ENCODE measurements at places on chromosomes 11 and 22. TPM values are rescaled to one million over a fixed set of nuclear protein-coding genes. Genes with fewer than 3 reads are reported as not detected.
A peak's percentile ranks its signal among the peaks of the same experiment; 100 is the strongest.

GRCh38 chr22:38043151-38044039 is 13.8 kb upstream of the PICK1 start:
- no peak for DNase-seq

DNA sequence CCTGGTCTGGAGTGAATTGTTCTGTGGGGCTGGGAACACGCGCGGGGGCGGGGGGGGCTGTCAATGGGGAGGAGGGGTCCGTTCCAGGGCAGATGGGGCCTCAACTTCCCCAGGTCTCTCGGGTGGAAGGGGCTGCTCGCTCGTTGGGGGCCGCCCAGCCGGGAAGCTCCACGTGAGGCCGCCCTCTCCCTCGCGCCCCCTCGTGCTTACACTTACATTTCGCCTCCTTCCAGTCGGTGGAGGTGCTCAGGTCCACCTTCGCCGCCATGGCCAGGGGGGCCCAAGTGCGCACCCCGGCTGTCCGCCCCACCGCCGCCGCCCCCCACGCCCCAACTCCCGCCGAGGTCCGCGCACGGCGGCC is 452 bp downstream of the MACROD1 start:
- DNase-seq = no peak

GRCh38 chr11:115941481-115941993 is 437.3 kb upstream of the CADM1 start:
- peak; percentile 42 for DNase-seq

DNA sequence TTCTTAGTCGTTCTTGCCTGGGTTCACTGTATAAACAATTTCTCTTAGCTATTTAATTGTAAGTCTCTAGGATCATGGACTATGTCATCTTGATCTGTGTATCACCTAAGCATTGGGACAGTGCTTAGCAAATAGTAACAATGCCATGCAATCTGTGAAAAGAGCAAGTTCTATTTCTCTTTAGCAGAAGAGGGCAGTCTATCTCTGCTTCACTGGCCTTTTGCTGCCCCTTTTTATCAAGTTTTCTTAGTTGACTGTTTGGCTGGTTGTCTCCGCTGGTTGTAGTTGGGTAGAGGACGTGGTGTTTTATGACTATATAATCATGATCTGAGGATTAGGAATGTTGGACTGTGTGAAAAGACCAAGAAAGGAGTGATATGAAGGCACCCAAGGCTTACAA is 315.0 kb downstream of the JRKL start:
- no peak for DNase-seq

GRCh38 chr11:9170450-9170849 is 79.1 kb upstream of the SCUBE2 start:
- peak; percentile 27 for DNase-seq

- DNase-seq = no peak
These were observed 32.4 kb upstream of the PRR5 start for GRCh38 chr22:44669561-44669976.

DNA sequence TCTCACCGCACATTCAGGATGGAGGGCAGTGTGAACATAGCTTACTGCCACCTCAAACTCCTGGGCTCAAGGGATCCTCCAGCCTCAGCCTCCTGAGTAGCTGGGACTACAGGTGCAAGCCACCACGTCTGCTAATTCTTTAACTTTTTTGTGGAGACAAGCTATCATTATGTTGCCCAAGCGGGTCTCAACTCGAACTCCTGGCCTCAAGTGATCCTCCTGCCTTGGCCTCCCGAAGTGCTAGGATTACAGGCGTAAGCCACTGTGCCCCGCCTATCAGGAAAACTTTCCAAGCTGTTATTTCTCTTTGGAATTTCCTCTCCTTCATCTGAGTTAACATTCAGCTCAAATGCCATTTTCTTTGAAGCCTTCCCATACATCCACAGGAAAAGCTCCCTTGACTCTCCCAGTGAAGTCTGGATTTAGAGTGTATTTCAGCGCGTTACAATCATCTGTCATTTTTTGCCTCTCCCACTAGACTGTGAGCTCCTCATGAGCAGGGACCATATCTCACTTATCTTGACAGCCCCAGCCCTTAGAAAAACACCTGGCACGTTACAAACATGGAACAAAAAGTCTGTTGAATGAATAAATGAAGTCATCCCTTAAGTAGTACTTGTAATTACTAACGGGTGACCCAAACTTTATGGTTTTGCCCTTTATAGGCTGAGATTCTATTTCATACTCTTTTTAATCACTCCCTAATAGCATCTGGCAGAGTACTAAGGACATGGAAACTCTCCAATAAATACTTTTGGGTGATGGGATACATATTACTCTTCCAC is 2.2 kb downstream of the MRTFA start:
- no peak for DNase-seq

GRCh38 chr11:126702165-126702720 is 298.3 kb downstream of the KIRREL3 start:
- DNase-seq = no peak

DNA sequence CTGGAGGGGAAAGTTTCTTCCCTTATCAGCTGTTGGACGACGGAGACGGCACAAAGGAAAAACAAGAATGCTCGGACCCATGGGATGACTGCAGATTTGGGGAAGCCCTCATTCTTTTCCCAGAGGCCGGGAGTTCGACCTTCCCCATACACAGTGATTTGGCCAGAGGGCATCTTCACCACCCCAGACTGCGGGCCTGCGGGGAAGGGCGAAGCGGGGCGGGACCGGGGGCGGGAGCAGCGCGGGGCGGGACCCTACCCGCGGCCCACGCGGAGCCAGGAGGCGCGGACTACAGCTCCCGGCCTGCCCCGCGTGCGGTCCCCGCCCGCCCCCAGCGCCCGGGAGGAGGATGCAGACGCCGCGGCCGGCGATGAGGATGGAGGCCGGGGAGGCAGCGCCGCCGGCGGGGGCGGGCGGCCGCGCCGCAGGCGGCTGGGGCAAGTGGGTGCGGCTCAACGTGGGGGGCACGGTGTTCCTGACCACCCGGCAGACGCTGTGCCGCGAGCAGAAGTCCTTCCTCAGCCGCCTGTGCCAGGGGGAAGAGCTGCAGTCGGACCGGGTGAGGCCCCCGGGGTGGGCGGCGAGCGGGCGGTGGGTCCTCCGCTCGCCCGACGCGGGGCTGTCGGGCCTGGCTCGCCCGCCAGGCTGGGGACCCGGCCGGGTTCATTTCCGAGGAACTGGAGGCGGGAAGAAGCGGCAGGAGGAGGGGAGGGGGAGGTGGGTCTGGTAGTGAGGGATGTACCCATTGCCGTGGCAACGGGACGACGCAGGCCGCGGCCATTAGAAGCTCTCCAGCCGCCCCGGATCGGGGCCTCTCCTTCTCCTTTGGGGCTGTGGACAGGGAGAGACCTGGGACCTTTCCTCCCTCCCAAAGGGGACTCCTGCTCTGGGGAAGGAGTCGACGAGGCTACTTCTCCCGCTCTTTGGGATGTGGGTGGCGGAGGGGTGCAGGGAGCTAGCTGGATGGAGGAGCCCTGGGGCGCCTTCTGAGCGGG is at the start of gene KCTD17:
Gene KCTD17 (plus strand): TSS at position 352 of the 995 bp plus-strand sequence. CDS start 19 bp downstream, at position 371.
- peak; percentile 27 for DNase-seq

APBB1 gene
- 1.7 TPM for total RNA-seq

TMEM86A gene
- 0.53 TPM for total RNA-seq

TMPRSS6 gene
- total RNA-seq = not detected

DNA sequence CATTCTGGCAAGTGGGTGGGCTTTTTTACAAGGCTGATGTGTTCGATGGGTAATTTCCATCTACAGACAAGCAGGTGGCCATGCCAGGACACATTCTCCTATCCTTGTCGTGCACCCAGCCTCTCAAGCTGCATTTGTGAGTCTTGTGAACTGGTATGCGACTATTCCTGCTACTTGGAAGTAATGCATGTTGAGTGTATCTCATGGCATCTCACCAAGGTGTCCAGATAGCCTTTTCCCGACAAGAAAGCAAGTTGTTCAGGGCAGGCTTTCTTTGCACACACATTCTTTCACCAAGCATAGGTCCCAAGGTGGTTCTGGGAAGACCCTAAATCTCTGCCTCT is 18.8 kb upstream of the SYT13 start:
- no peak for DNase-seq

DNA sequence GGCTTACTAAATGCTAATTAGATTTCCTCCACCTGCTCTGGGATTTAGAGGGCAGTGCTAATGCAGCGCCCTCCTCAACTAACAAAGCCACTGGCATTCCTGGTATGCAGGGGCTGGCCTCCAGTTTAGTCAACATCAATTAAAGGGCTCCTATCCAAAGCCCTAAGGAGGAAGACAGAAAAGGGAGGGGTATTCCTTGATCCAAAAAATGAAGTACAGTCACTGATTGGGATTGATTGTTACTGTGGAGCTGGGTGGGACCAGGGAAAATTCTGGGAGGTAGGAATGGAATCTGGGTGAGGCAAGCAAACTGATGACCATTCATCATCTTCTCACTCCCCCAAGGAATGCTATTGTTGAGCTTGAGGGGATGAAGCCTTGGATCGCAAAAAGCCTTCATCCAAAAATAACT is 52.2 kb downstream of the GAB2 start:
- peak; percentile 15 for DNase-seq

DNA sequence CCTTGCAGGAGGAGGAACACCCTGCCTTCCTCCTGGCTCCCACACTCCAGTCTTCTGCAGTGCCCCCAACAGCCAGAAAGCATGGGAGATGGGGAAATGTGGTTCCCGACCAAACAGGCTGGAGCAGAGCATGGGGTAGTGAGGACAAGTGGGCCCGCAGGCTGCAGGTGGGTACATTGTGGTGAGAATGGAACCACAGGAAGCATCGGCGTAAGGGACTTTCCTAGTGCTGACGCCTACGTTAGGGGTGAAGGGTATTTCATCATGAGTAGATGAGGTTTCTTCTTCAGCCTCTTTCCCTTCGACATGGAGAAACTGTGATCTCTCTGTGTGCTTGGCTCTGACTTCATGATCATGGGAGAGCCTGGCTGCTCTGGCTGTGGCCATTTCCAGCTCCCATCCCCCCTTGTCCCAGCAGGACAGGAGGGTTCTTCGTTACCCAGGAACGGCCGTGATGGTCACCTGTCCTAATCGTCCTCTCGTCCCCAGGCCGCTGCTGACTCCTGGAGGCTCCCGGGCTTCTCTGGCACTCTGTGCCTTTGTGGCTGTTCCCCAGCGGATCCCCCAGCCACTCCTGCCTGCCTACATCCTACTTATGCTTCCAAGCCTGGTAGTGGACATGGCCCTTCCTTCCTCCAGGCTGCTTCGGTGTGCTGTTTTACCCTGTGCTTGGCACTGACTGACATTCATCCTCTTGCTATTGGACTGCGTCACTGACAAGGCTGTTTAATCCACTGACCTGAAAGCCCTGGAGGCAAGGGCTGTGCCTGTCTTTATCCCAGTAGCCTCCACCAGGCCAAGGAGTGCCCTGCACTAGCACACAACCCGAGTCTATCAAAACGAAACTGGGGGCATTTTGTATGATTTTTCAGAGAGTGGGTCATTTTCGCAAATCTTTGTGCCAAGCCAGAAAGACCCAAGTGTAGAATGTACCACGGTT is 65.2 kb upstream of the CECR2 start:
- no peak for DNase-seq

- DNase-seq = no peak
These were observed 4.8 kb downstream of the SLC35C1 start for GRCh38 chr11:45809456-45810395.

GRCh38 chr11:8242499-8243280 is 21.0 kb downstream of the LMO1 start:
- no peak for DNase-seq

DNA sequence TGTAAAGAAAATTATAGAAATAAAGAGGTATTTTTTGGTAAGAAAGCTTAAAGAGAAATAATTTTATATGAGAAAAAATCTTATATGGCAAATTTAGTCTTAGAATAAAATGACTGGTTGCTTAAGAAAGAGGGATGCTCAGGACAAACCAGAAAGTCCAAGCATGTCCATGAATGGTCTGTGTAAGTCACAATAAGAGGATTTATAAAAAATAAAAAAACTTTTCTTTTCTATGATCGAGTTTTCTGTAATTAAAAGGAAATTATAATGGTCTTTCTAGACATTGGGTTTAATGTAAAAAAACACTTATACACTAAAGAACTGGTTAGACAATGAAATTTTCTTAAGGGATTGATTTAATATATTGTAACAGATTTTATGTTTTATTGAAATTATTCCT is 819.6 kb downstream of the TBC1D22A start:
- DNase-seq = no peak

- DNase-seq = peak; percentile 18
These were observed 64.0 kb downstream of the PARVA start for GRCh38 chr11:12441231-12441861.

WBP2NL gene
- 0.77 TPM for total RNA-seq

DNA sequence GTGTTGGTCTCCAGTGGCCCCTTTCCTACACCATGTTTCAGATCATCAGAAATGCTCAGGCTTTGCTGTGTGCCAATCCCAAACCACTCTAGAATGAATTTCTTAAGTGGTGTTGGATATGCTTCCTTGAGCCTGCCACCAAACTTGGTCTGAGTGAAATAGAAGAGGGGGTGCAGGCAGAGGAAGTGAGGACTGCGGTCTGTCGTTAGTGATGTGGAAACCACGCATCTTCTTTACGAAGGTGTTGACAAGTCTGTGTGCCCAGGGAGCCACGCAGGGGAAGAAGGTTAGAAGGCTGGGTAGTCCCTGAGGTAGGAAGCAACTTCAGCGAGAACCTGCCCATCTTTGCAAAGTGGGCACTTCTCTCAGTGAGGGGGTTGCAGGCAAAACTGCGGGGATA is 187.4 kb upstream of the NAV2 start:
- no peak for DNase-seq

DNA sequence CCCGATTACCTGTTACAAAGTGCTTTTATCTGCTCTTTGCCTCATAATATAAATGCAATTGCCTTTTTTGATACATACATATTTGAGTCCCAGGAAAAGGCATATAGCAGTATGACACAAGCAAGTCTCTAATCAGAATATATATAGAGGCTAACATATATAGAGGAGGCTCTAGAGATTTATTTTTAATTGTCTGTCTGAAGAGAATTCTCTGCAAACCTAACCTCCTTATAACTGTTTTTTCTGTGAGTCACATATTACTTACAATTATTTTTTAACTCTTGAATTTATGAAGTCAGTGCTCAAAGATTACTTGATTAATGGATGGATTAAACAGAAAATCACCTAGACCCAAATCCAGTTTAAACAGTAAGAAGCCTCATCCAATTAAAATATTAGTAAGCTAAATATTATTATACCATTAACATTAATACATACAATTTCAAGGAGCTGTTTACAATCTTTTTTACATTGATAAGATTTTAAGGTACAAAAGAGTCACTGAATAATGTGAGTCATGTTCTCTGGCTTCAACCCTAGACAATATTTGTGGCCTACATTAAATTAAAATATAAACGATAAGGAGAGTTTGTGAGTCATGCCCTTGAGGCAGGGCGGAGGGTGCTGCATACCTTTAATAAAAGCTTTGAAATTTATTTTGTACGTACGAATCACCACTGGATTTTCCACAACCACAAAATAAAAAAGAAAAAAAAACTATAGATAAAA is 19.2 kb upstream of the MMP13 start:
- peak; percentile 86 for DNase-seq

KCNJ11 gene
- 0.77 TPM for total RNA-seq

GRCh38 chr11:27420722-27421572 is 51.6 kb downstream of the LGR4 start:
- peak; percentile 79 for DNase-seq

APOBEC3A gene
- total RNA-seq = not detected

DNA sequence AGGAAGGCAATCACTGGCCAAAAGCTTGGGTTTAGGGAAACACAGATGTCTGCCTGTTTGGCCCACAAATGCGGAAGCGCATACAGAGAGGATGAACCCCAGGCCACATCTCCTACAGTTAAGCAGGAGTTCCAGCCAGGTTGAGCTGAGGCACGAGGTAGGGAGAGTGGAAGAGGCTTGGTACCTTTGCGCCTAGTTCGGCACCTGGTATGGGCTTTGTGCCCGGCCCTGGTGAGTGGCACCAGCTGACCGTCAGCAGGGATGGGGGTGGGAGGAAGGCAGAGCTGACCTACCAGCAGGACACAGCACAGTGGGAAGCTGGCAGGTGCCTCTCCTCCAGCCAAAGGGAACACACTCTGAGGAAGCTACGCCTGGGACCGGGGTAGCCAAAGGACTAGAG is 57.6 kb downstream of the KCNC1 start:
- no peak for DNase-seq

All from bronchial epithelial cell (primary cell).